ENCODE measurements at places on chromosomes 6 and 20. TPM values are rescaled to one million over a fixed set of nuclear protein-coding genes. Genes with fewer than 3 reads are reported as not detected.

Gene SLC17A2
- total RNA-seq: 7.7 TPM

- no peaks in the 10 kb centered on the region for H3K36me3 ChIP-seq
- H3K4me1 ChIP-seq: peaks cover 7% of the 10 kb centered on the region
- no peak for DNase-seq
- H3K27ac ChIP-seq: peak overlapping the region; percentile 66
Measured at GRCh38 chr6:32519118-32519909, 10.8 kb downstream of the HLA-DRB5 start.

DNA sequence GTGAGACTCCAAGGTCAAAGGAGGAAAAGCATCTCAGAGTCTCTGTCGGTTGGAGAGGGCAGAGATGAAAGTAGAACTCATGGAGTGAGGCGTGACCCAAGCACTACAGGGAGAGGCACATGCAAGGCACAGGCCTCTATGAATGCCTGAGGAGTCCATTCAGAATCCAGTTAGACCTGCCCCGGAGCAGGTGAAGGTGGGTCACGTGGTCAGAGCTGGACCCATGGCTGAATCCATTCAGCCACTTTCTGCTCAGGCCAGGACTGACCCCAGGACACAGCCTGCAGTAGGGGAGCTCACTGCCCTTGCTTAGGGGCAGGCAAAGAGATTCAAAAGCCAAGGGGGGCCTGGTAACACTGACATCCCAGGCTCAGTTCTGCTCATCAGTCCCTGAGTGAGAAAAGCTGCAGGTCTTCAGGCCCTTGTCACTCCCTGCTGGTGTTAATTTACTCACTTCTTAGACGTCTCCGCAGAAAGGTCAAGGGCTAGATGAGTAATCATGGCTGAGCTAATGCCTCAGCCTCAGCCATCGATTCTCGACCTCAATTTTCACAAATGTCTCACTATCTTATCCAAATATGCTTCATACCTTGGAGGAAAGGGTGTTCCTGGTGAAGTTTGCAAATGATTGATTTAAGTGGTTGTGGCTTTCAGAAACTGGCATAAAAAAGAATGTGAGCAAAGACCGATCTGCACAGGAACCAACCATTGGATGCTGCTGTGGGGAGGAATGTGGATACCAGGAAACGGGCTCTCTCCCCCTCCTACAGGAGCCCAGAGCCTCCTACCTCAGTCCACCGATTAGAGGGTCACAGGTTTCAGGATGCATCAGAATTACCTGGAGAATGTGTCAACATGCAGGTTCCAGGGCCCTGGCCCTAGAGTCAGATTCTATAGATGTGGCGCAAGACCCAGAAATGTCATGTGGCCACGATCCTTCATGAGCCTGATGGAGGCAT, 584.4 kb downstream of the PTPRT start:
- DNase-seq: no peak
- H3K36me3 ChIP-seq: no peaks in the 10 kb centered on the region
- no peaks in the 10 kb centered on the region for H3K27me3 ChIP-seq
- no peaks in the 10 kb centered on the region for H3K4me1 ChIP-seq
- H3K27ac ChIP-seq: no peak overlapping the region
- no peak overlapping the region for H3K4me3 ChIP-seq

DNA sequence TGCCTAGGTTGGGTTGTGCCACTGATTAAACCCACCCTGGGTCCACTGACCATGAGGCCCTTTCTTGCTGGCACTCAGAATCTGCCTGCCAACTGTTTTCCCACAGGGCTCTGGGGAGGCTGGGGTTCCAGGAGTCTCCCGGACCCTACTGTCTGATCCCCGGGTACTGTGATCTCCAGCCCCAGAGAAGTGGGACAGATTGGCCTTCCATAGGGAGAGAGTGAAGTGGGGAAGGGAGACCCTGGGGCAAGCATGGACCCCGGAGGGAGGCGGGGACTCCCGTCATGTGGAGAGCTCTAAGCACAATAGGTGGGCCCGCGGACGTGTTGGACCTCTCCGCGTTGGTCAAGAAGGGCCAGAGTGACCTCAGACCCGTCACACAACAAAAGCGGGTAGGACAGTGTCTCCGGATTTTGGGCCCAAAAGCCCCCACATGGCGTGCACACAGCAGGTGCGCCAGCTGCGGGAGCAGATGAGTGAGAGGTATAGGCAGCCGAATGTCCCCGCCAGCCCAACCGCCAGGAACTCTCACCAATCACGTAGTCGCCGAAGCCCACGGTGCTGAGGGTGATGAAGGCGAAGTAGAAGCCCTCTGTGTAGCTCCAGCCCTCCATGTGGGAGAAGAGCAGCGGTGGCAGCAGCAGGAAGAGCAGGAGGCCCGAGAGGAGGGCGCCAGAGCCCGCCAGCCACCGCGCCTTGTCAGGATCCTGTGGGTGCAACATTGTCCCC, 10.6 kb downstream of the KCNK17 start:
- no peaks in the 10 kb centered on the region for H3K4me1 ChIP-seq
- H3K27ac ChIP-seq: no peak overlapping the region
- H3K4me3 ChIP-seq: no peak overlapping the region
- H3K27me3 ChIP-seq: no peaks in the 10 kb centered on the region

- no peaks in the 10 kb centered on the region for H3K4me1 ChIP-seq
- H3K27ac ChIP-seq: no peak overlapping the region
- no peak overlapping the region for H3K4me3 ChIP-seq
- no peaks in the 10 kb centered on the region for H3K36me3 ChIP-seq
- H3K27me3 ChIP-seq: no peaks in the 10 kb centered on the region
Measured at GRCh38 chr6:145765449-145765848, 30.1 kb upstream of the EPM2A start.
